ENCODE measurements at places on chromosomes 16 and 17.

- DNase-seq: no peak
Measured at GRCh38 chr16:88063211-88063773, 112.1 kb downstream of the BANP start.

GRCh38 chr17:72222661-72223380, 102.0 kb downstream of the SOX9 start:
- no peak for DNase-seq

- DNase-seq: no peak
Measured at GRCh38 chr16:5467552-5467951, 370.0 kb upstream of the EEF2KMT start.

DNA sequence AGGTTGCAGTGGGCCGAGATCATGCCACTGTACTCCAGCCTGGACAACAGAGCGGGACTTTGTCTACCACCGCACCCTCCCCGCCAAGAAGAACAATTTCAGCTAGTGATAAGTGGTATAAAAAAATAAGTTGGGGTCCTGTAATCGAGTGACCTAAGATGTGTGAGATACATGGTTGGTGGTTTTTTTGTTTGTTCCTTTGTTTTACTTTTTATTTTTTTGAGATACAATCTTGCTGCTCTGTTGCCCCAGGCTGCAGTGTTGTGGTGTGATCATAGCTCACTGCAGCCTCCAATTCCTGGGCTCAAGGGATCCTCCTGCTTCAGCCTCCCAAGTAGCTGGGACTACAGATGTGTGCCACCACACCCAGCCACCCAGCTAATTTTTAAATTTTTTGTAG, 58.7 kb downstream of the PITPNC1 start:
- DNase-seq: no peak

DNA sequence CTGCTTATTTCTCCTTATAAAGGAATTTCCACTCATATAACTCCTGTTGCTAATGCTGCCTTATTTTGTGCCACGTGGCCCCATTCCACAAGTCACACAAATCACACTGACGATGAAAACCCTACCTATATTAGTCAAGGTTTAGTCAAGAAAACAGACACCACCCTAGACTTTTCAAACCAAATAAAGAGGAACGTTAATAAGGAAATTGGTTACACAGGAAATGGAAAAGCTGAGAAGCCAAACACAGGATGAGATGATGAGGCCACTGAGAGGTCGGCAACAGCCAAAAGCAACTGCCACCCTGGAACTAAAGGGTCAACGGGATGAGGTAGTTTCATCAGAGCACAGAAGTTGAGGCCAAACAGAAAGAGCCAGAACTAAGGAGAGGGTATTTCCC, 47.3 kb upstream of the ALOX12 start:
- no peak for DNase-seq

DNA sequence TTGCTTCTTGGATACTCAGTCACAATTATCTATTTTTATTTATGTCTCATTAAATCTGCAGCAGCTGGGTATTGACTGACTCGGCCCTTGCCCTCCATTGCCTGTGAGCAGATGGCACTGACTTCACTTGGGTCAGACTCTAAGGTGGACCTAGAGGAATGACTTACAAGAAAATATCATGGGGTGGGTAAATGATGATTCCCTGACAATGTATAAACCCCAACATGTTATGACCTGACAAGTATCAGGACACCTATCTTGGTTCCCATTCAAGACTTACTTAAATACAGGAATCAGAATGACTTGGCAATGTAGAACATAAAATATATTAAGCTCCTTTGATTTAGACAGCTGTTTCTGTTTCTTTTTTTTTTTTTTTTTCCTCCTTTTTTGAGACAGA, 953.5 kb downstream of the CDH11 start:
- DNase-seq: no peak

- DNase-seq: no peak
Measured at GRCh38 chr17:42365136-42365535, 23.1 kb downstream of the STAT3 start.

DNA sequence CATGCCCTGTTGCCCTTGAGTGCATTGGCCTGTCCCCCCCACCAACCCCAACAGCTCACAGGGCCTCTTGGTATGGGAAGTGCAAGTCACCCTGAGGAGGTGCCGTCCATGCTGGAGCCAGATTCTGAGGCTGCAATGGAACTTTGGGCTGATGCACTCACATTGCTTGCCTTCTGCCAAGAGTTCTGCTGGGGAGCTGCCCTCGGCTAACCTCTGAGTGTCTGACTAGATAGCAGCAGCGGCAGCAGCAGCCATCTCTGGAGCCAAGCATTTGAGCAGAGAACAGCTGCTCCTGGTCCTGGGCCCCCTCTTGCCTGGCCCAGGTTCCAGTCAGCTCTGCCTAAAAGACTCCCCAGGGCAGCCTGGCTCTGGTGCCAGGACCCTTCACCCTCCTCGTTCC, 61.5 kb downstream of the GNAO1 start:
- DNase-seq: no peak
